ENCODE measurements at places on chromosomes 5 and 9.

DNA sequence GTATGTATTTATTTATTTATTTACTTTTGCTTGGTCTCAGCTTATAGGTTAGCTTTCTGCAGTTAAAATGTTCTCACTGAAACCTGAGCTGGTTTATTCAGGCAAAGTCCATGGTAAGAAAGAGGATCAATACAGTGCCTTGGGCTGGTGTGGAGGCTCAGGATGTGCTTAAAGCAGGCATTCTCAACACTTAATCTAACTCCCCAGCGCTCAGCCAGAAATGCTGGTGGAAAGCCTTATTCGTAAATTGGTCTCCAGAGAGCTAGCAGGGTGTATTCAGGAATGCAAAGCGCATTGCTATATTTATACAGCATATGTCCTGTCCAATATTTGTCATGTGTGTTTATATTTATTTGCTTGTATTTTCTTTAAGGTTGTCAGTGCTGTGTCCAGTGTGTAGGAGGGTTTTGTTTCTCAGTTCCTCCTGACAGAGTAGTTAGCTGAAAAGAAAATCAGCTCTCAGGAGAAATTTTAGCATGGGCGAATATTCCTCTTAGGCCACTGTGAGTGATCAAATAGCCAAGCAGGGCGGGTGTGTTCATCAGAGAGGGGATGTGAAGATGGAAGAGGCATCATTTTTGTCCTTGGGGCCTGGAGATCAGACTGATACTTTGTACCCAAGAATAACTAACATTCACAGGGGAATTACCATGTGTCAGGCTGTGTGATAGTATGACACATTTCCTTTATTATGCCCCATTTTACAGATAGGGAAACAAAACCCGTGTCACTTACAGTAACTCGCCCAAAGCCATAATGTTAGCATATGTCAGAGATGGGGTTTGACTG is 65.8 kb downstream of the DOCK2 start:
- DNase-seq, result no peak

- DNase-seq, result no peak
Observed at GRCh38 chr9:104774132-104774531, 10.2 kb downstream of the NIPSNAP3B start.

DNA sequence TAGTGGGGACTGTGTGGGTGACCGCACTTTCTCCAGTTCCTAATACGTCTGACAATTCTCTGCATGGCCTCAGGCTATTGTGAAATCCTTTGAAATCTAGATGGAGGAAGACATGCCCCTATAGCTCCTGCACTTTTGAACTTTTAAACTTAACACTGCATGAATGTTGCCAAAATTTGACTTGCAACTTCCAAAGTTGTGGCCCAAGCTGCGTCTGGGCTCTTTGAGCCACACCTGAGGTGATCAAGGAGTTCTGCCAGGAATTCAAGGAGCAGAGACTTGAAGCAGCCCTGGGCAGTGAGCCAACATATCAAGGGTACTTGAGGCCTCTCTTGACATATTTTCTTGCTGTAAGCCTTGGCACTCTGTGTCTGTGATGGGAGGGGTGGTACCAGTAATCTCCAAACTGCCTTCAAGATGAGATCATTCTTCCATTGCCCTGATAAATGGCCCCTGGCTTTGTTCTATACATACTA is 1336.1 kb upstream of the CDH9 start:
- DNase-seq, result no peak

GRCh38 chr9:84339962-84340361 is 596 bp downstream of the SLC28A3 start:
- no peak for DNase-seq

GRCh38 chr9:135951889-135952663 is 9.1 kb downstream of the UBAC1 start:
- peak; percentile 96 for DNase-seq

GRCh38 chr5:147985608-147986007 is 78.2 kb upstream of the SPINK5 start:
- DNase-seq, result no peak

DNA sequence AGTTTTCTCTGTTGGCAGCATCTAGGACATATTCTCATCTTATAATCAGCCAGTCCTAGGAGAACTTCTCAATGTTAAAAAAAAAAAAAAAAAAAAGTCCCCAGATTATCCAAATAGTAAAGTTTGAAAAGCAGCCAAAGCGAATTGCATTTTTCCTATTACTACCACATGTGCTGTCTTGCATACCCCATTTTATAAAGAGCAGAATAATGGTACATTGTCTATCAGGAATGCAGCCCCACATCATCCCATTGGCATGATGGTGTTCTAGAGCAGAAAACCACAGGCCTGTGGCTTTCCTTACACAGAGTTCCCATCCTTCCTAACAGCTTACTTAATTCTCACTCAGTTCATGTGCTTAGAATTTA is 381.6 kb downstream of the TMEM38B start:
- DNase-seq, result no peak

DNA sequence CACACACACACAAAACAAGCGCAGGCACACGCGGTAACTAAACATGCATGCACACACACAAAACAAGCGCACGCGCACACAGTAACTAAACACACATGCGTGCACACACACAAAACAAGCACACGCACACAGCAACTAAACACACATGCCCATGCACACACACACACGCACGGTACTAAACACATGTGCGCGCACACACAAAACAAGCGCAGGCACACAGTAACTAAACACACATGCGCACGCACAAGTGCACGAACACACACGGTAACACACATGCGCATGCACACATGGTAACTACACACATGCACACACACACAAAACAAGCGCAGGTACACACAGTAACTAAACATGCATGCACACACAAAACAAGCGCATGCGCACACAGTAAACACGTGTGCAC is 19.9 kb upstream of the SLC6A3 start:
- no peak for DNase-seq

DNA sequence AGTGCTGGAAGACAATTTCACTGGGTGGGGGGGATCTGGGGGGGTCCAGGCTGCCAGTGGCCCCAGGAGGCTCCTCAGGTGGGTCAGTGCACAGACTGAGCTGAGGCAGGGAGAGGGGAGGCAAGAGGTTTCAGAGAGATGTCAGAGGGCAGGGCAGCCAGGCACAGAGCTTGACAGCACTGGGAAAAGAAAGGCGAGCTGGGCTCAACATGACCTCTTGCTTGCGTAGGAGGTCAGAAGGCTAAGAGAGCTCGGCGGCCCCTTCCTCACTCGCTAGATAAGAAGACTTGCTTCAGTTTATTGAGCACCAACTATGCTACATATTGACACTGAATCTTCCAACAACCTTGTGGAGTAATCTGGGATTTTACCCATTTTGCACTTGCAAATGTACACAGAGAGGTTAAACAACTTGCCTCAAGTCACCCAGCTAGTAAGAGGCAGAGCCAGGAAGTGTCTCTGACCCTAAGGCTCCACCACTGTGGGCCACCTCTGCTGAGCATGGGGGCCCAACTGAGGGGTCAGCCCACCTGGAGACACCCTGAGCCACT is 3.5 kb downstream of the PDLIM7 start:
- no peak for DNase-seq

GRCh38 chr5:14816374-14816998 is 55.1 kb downstream of the ANKH start:
- no peak for DNase-seq

GRCh38 chr5:93893075-93893474 is 151.7 kb upstream of the POU5F2 start:
- DNase-seq, result no peak

GRCh38 chr9:128892221-128892921 is 10.4 kb downstream of the LRRC8A start:
- peak; percentile 93 for DNase-seq

GRCh38 chr9:72734631-72735030 is 213.2 kb downstream of the TMC1 start:
- no peak for DNase-seq

GRCh38 chr9:19252174-19252884 is 21.8 kb downstream of the DENND4C start:
- no peak for DNase-seq

GRCh38 chr5:117701062-117701461 is 1126.4 kb upstream of the SEMA6A start:
- DNase-seq, result no peak

DNA sequence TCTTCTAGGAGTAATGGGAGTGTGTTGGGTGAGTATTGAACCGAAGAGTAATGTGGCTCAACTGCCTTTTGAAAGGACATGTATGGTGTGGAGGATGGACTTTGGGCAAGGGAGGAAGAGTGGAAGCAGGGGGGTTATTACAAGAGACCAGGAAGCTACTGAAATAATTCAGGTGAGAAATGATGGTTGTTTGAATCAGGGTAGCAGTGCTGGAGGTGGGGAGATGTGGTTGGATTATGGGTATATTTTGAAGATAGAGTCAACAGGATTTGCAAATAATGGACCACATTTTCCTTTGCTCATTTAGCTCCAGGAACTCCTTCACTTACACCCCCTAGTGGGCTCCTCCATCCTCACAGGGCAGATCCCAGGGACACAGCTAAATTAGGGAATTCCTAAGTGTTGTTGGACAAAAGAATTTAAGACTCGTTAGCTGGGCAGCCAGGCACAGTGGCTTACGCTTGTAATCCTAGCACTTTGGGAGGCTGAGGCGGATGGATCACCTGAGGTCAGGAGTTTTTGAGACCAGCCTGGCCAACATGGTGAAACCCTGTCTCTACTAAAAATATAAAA is 1.2 kb upstream of the SLC4A9 start:
- no peak for DNase-seq

GRCh38 chr5:132389585-132390286 is 20.2 kb downstream of the SLC22A5 start:
- no peak for DNase-seq

GRCh38 chr9:125495172-125496119 is 211.6 kb downstream of the MAPKAP1 start:
- no peak for DNase-seq
